Aorta (tissue), 5 donors: ENCODE measurements at places on chromosomes 3 and 15. TPM values are rescaled to one million over a fixed set of nuclear protein-coding genes. Genes with fewer than 3 reads are reported as not detected.

GRCh38 chr3:7504886-7505775, 644.2 kb downstream of the GRM7 start:
- H3K27me3 ChIP-seq, result no peaks in the 10 kb centered on the region
- no peaks in the 10 kb centered on the region for H3K36me3 ChIP-seq
- H3K27ac ChIP-seq, result peak overlapping the region; percentile 33
- H3K4me3 ChIP-seq, result no peak overlapping the region
- H3K4me1 ChIP-seq, result peaks cover 2% of the 10 kb centered on the region
- peak; percentile 59 for DNase-seq

- H3K36me3 ChIP-seq, result no peaks in the 10 kb centered on the region
- peaks cover 4% of the 10 kb centered on the region for H3K27me3 ChIP-seq
- H3K4me3 ChIP-seq, result no peak overlapping the region
- no peak for DNase-seq
These were observed 139.2 kb upstream of the WNT5A start for GRCh38 chr3:55626279-55626665.

- no peaks in the 10 kb centered on the region for H3K36me3 ChIP-seq
- no peaks in the 10 kb centered on the region for H3K27me3 ChIP-seq
- no peak overlapping the region for H3K27ac ChIP-seq
- H3K4me1 ChIP-seq, result no peaks in the 10 kb centered on the region
- DNase-seq, result no peak
These were observed 112.7 kb downstream of the NFKBIZ start for GRCh38 chr3:101962055-101962454.

- H3K4me3 ChIP-seq, result no peak overlapping the region
- no peaks in the 10 kb centered on the region for H3K36me3 ChIP-seq
- DNase-seq, result no peak
- no peak overlapping the region for H3K27ac ChIP-seq
These were observed 22.1 kb downstream of the PLA2G4D start for GRCh38 chr15:42072141-42072685.

GRCh38 chr15:55829826-55830225, 86.9 kb upstream of the PRTG start:
- H3K4me3 ChIP-seq, result no peak overlapping the region
- H3K27me3 ChIP-seq, result no peaks in the 10 kb centered on the region
- H3K36me3 ChIP-seq, result peaks cover 4% of the 10 kb centered on the region
- no peak for DNase-seq

- H3K4me1 ChIP-seq, result peaks cover 2% of the 10 kb centered on the region
- no peak overlapping the region for H3K4me3 ChIP-seq
- DNase-seq, result no peak
- no peak overlapping the region for H3K27ac ChIP-seq
These were observed 52.5 kb upstream of the CORO2B start for GRCh38 chr15:68526269-68526668.

DNA sequence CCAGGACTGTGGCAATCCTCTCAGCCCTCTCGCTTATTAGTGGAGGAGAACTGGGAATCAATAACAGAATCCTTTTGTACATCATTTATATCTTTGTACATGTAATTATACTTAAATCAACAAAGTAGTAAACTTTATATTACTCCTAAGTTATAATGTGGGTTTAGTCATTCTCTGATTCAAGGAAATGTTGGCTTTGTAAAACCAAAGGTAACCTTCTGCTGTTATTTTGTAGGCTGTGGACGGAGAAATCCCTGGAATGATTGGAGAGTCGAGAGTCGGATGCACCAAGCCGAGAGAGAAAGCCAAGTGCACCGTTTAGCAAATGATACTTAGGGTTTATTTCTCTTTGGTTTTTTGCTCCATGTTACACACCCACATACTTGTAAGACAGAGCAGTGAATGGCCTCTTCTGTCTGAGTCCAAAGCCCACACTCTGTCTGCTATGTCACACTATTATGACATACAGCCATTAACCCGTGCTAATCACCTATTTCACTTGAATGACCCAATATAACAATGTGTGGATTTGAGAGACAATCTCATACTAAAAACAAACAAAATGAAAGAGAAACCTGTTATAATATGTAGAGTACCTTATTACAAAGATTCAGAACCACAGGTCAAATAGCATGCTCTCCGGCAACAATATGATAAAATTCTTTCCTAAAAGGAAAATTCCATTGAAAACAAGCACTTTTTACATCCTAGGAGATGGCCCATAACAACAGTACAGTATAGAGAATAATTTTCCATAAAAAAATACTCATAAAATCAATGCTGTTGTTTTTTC, 72.2 kb downstream of the MECOM start:
- no peaks in the 10 kb centered on the region for H3K36me3 ChIP-seq
- no peaks in the 10 kb centered on the region for H3K27me3 ChIP-seq
- H3K4me3 ChIP-seq, result peak overlapping the region; percentile 48
- no peak for DNase-seq

DNA sequence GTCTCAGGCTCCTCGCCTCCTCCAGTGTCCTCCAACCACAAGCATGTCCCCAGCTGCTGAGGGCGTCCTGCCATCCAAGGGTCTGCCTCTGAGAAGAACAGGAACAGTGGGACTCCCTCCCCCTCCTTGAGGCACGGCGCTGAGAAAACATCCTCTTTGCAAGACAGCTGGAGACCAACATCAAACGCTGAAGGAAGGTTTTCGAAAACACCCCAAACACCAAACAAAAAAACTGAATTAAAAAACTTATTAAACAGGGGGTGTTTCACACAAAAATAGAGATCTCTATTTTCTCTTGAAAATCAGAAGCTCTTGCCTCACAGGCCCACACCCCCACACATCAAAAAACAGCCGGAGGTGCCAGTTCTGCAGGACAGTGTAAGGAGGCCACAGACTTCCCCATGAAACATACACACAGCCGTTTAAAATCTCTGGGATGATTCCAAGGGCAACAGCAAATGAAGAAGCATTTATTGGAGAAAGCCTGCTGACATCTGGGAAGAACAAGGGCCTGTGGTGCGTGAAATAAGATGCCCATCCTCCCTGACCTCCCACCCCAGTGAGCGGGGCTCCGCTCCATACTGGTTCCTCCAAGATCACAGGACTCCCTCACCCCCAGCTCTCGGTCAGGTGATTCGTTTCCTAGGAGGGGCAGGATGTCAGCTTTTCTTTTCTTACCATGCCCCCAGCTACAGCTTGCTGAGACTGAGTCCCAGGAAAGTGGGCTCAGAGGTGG, 71.3 kb downstream of the NUP210 start:
- H3K4me1 ChIP-seq, result no peaks in the 10 kb centered on the region
- no peak for DNase-seq
- no peak overlapping the region for H3K4me3 ChIP-seq
- H3K27ac ChIP-seq, result no peak overlapping the region
- no peaks in the 10 kb centered on the region for H3K27me3 ChIP-seq

DNA sequence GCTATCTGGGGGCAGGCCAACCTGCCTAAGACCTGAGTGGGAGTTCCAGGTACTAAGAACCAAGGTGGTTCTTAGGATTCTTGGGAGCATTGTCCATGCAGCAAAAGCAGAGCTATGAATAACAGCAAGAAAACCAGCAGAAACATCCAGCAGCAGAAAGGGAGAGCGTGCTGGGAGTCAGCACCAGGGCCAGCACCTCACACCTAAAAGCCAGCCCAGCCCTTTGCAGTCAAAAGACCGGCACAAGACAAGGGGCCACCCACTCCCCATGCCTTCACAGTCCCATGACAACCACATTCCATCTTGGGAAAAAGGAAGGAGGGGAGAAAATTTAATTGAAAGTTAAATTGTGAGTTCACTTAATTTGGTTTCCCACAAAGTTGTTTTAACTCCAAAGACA, 364.9 kb downstream of the AGBL1 start:
- H3K4me3 ChIP-seq, result no peak overlapping the region
- no peak overlapping the region for H3K27ac ChIP-seq
- H3K36me3 ChIP-seq, result no peaks in the 10 kb centered on the region
- no peaks in the 10 kb centered on the region for H3K4me1 ChIP-seq
- no peak for DNase-seq
- no peaks in the 10 kb centered on the region for H3K27me3 ChIP-seq

Gene SLC38A3
- not detected for polyA plus RNA-seq

Gene STRIT1
- 1.3 TPM for polyA plus RNA-seq

Gene PIF1
- 4.2 TPM for polyA plus RNA-seq

Gene DLL4
- polyA plus RNA-seq, result 0.38 TPM

Gene PAK6
- not detected for polyA plus RNA-seq

Gene SLC22A13
- not detected for polyA plus RNA-seq
